ENCODE measurements at places on chromosomes 7 and 10.
A peak's percentile ranks its signal among the peaks of the same experiment; 100 is the strongest.

DNA sequence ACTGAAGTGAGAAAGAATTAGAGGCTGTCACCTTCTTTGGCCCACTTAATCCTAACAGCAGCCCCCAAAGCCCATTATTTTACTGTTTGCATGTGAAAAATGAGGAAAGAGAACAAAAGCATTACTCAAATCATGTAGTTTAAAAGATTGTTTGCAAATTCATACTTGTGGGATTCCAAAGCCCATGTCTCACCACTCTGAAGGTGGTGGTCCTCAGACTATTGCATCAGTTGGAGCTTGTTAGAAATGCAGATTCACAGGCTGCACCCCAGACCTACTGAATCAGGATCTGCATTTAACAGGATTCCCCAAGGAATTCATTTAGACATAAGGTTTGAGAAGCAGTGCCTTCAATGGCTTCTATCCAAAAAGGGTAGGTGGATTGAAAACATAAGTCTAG lies 93.7 kb upstream of the PDE1C start:
- no peaks in the 10 kb centered on the region for H3K36me3 ChIP-seq
- peaks cover 31% of the 10 kb centered on the region for H3K4me1 ChIP-seq
- H3K27me3 ChIP-seq, result no peaks in the 10 kb centered on the region
- no peak for DNase-seq

- H3K4me3 ChIP-seq, result no peak overlapping the region
- DNase-seq, result no peak
- no peaks in the 10 kb centered on the region for H3K4me1 ChIP-seq
- no peaks in the 10 kb centered on the region for H3K27me3 ChIP-seq
- no peak overlapping the region for H3K27ac ChIP-seq
These were observed 121.3 kb downstream of the PRKCQ start for GRCh38 chr10:6458814-6459213.

DNA sequence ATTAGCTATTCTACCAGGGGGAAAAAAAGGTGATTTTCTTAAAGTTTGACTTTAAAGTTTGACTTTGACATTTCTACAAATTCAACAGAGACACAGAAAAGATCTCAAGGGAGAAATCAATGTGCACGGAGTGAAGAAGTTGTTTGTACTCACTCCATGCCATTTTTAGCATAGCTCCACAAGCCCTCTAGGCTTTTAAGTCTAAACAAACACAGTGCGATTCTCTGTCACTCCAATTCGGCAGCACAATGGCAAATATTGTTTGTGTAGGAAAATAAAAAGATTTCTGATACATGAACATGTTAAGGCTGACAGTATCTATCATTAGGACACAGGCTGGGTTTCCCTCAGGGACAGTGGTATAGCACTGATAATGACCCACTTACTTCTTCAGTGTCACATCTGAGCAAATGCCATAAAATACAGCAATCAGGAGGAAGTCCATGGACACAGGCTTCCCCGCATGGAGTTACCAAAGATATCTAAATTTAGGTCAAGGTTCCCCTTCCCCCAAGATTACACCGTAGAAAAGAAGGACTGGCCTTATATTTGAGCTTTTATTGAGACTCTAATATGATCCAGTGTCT lies 28.0 kb downstream of the GSAP start:
- H3K27ac ChIP-seq, result no peak overlapping the region
- H3K27me3 ChIP-seq, result no peaks in the 10 kb centered on the region
- H3K4me1 ChIP-seq, result peaks cover 3% of the 10 kb centered on the region

GRCh38 chr10:22022257-22023032 lies 18.9 kb upstream of the DNAJC1 start:
- peak; percentile 28 for DNase-seq
- no peaks in the 10 kb centered on the region for H3K27me3 ChIP-seq
- no peak overlapping the region for H3K4me3 ChIP-seq
- H3K4me1 ChIP-seq, result no peaks in the 10 kb centered on the region

GRCh38 chr10:30722956-30723620 lies 93.5 kb upstream of the LYZL2 start:
- H3K36me3 ChIP-seq, result no peaks in the 10 kb centered on the region
- H3K4me3 ChIP-seq, result no peak overlapping the region
- peaks cover 7% of the 10 kb centered on the region for H3K4me1 ChIP-seq
- DNase-seq, result no peak
- no peaks in the 10 kb centered on the region for H3K27me3 ChIP-seq

DNA sequence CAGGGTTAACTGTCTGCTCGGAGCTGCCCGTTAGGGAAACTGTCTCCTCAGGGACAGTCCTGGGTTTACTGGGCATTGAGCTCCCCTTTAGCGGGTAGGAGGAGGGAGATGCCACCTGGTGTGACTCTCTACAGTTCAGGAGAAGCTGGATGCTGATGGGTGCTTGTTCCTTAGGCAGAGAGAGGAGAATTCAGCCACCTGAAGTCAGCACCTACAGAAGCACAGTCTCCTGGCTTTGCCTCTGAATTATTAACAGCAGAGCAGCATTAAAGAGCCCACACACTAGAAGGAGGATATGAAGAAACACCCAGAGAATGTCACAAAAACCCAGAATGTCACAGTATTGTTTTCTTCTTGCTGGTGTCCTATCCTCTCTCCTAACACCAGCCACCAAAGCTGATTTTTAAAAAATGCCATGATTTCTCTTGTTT lies 696 bp downstream of the GIMAP4 start:
- no peak overlapping the region for H3K27ac ChIP-seq
- DNase-seq, result no peak
- no peaks in the 10 kb centered on the region for H3K36me3 ChIP-seq
- no peak overlapping the region for H3K4me3 ChIP-seq
- no peaks in the 10 kb centered on the region for H3K27me3 ChIP-seq
- no peaks in the 10 kb centered on the region for H3K4me1 ChIP-seq

DNA sequence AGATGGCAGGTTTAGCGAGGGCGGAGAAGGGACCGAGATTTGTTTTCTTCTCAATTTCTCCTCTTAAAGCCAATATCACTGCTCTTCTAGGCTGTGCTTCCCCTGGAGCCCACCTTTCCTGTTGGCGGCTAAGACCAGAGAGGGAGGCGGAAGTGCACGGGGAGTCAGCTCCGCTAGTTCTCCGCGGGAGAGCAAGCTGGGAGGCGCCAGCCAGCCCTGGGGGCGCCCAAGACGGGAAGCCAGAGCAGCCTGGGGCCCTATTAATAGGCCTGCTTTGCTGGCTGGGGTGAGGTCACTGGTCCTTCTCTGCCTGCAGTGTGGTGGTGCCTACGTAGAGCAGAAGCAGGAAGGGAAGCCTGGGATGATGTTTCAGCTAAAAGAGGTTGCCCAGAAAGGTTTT lies 61.6 kb downstream of the LSM5 start:
- H3K4me1 ChIP-seq, result no peaks in the 10 kb centered on the region
- H3K27me3 ChIP-seq, result peaks cover 20% of the 10 kb centered on the region
- H3K4me3 ChIP-seq, result no peak overlapping the region

DNA sequence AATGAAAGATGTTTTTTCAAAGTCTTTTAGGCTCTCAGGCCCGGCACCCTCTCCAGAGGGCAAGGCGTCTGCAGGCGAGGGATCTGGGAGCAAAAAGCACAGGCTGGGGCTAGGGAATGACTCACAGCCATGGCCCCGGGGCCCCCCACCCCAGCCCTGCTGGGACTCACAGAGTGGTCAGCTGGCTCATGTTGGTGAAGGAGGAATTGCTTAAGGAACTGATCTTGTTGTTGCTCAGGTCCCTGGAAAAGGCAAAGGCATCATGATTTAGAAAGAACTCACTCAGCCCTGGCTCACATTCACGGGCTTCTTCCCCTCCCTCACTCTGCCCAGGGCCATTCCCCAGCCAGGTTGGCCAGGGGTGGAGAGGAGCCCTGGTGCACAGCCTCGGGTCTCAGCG lies 151.5 kb downstream of the SLIT1 start:
- no peaks in the 10 kb centered on the region for H3K27me3 ChIP-seq
- DNase-seq, result no peak
- H3K4me3 ChIP-seq, result no peak overlapping the region
- H3K27ac ChIP-seq, result no peak overlapping the region
- H3K4me1 ChIP-seq, result peaks cover 4% of the 10 kb centered on the region

DNA sequence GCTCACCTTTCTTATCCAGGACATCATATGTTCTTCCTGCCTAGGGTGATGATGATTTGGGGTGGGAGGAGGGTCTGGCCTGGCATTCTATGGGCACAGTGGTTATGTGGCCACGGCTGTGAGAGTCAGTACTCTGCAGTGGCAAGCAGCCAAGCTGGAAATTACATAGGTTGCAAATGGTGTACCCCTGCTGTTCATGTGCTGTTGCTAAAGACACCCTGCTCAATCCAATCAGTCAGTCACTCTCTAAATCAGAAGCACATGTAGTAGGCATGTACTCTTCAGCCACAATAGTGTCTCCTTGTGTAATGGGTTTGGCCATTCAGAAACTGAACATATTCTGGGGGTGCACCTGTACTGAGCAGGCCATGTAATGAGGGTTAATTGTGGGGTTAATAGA lies 449.1 kb upstream of the ANKRD30A start:
- H3K27me3 ChIP-seq, result no peaks in the 10 kb centered on the region
- H3K36me3 ChIP-seq, result no peaks in the 10 kb centered on the region
- no peak overlapping the region for H3K4me3 ChIP-seq
- peaks cover 12% of the 10 kb centered on the region for H3K4me1 ChIP-seq

DNA sequence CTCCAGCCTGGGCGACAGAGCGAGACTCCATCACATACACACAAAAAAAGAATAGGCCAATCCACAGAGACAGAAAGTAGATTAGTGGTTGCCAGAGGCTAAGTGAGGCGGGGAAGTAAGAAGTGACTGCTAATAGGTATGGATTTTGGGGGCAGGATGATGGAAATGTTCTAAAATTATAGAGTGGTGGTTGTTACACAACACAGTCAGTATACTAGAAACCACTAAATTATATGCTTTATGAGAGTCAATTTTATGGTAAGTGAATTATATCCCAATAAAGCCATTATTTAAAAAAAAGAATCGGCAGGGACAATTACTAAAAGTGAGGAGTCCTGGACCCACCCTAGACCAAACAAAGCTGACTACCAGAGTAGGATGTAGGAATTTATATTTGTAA lies 24.3 kb downstream of the DENND2A start:
- no peaks in the 10 kb centered on the region for H3K4me1 ChIP-seq
- H3K36me3 ChIP-seq, result no peaks in the 10 kb centered on the region
- H3K27me3 ChIP-seq, result no peaks in the 10 kb centered on the region
- H3K4me3 ChIP-seq, result no peak overlapping the region
- no peak overlapping the region for H3K27ac ChIP-seq

DNA sequence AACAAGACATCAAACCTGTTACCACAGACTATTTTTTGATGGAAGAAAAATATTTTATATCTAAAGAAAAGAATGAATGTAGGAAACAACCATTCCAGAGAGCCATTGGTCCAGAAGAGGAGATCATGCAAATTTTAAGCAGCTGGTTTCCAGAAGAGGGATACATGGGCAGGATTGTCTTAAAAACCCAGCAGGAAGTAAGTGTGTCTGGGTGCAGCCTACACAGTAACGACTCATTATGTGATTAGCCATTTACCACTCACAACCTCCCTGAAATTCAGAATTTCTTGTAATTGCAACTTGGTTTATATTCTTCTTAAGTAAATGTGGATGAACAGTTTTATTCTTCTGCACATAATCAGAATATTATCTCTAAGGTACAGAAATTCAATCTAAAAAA lies 46.2 kb downstream of the NOC3L start:
- peaks cover 4% of the 10 kb centered on the region for H3K36me3 ChIP-seq
- H3K4me3 ChIP-seq, result no peak overlapping the region
- H3K27me3 ChIP-seq, result no peaks in the 10 kb centered on the region
- H3K4me1 ChIP-seq, result no peaks in the 10 kb centered on the region

DNA sequence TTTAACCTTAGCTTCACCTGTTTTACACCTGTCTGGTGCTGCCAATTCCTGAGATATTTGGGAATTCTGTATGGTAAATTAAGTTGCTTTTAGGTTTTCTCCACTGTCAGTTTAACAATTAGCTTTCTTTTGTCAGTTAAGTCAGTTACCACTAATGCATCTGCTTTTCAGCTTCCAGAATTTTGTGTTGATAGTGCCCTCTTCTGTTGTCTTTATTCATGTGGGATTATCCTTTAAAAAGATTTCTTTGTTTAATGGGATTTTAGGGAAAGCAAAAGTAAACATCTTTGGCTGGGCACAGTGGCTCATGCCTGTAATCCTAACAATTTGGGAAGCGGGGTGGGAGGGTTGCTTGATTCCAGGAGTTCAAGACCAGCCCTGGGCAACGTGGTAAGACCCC lies 8.1 kb downstream of the TFAM start:
- peaks cover 86% of the 10 kb centered on the region for H3K36me3 ChIP-seq
- no peak for DNase-seq
- H3K4me3 ChIP-seq, result no peak overlapping the region

- no peak overlapping the region for H3K4me3 ChIP-seq
- H3K27me3 ChIP-seq, result no peaks in the 10 kb centered on the region
- peak overlapping the region; percentile 26 for H3K27ac ChIP-seq
These were observed 29.2 kb downstream of the FAM3C start for GRCh38 chr7:121366852-121367431.

DNA sequence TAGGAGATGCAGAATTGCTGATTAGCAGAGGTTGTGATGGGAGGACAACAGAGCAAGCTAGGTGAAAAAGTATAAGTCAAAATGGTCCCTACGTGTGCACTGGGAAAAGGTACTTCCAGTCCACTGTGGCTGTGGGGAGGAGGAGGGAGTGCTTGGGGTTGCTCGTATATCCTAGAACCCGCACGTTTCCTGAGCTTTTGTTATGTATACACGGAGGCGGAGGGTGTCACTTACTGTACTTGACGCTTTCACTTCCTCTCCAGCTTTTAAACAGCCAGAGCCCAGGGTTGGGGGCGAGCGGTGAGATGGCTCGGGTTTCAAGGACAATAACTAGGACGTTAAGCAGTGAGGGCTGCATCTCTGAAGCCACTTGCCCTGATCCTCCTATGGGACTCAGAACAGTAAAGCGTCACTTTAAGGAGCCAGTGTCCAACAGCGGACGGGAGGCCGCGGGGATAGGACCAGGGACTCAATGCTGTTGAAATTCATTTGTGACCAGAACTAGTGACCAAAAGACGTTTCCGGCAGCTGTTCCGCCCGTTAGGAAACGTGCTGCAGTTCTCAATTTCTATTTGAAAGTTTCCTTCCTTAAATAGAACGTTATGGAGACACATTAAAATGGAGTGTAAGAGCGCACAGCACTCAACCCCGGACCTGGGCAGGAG lies 985 bp upstream of the ETV1 start:
- no peaks in the 10 kb centered on the region for H3K27me3 ChIP-seq
- peak; percentile 48 for DNase-seq
- peaks cover 25% of the 10 kb centered on the region for H3K4me1 ChIP-seq
- peak overlapping the region; percentile 96 for H3K27ac ChIP-seq
- peaks cover 5% of the 10 kb centered on the region for H3K36me3 ChIP-seq
- peak overlapping the region; percentile 100 for H3K4me3 ChIP-seq

GRCh38 chr10:110317866-110318850 lies 13.4 kb upstream of the SMNDC1 start:
- DNase-seq, result no peak
- H3K27ac ChIP-seq, result no peak overlapping the region
- no peaks in the 10 kb centered on the region for H3K36me3 ChIP-seq
- H3K4me3 ChIP-seq, result no peak overlapping the region
- no peaks in the 10 kb centered on the region for H3K4me1 ChIP-seq

Measured in SK-N-SH (cell line).